Central memory CD4-positive, alpha-beta T cell (primary cell): ENCODE measurements at places on chromosomes 7 and 10.

- no peak for DNase-seq
These were observed 214.1 kb upstream of the ZNF32 start for GRCh38 chr10:43862756-43863155.

- no peak for DNase-seq
These were observed 40.2 kb upstream of the ATP6V0A4 start for GRCh38 chr7:138838166-138838565.

DNA sequence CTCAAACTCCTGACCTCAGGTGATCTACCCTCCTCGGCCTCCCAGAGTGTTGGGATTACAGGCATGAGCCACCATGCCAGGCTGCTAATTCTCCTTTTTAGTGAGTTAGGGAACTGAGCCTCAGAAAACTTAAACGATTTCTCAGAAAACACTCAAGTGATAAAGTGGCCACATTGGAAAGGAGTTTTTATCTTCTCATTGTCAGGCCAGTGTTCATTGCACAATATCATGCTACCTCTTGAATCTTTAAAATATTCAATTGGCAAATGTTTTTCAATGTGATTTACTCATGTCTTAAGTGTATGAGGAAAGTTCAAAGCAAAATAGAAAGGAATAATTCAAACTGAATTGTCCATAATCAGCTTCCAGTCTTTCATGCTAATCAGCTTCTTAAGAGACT, 80.7 kb downstream of the ITGB8 start:
- DNase-seq: no peak

GRCh38 chr10:31830887-31831286, 97.7 kb downstream of the ARHGAP12 start:
- DNase-seq: no peak

GRCh38 chr10:11602919-11603523, 8.4 kb downstream of the USP6NL start:
- no peak for DNase-seq

GRCh38 chr10:58796824-58797223, 284.2 kb downstream of the BICC1 start:
- no peak for DNase-seq

GRCh38 chr10:59315465-59315864, 46.9 kb downstream of the FAM13C start:
- no peak for DNase-seq

DNA sequence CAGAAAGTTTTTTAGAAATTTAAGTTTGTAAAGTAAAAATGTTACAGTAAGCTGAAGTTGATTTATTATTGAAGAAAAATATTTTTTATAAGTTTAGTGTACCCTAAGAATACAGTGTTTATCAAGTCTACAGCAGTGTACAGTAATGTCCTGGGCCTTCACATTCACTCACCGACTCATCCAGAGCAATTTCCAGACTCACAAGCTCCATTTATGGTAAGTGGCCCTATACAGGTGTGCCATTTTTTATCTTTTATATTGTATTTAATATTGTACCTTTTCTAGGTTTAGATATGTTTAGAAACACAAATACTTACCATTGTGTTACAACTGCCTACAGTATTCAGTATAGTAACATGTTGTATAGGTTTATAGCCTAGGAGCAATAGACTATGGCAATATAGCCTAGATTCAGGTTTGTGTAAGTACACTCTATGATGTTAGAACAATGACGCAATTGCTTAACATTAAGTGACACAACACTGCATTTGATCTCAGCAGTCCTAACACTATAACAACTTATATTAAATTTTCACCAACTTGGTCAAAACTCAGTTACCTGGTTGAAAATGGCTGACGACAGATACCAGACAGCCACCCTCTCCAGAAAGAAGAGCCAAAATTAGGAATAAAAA, 45.7 kb downstream of the HIBADH start:
- DNase-seq: no peak

- peak; percentile 32 for DNase-seq
These were observed 51.3 kb downstream of the PWWP2B start for GRCh38 chr10:132448248-132448731.

- DNase-seq: no peak
These were observed 30.8 kb downstream of the UNCX start for GRCh38 chr7:1263391-1263951.

DNA sequence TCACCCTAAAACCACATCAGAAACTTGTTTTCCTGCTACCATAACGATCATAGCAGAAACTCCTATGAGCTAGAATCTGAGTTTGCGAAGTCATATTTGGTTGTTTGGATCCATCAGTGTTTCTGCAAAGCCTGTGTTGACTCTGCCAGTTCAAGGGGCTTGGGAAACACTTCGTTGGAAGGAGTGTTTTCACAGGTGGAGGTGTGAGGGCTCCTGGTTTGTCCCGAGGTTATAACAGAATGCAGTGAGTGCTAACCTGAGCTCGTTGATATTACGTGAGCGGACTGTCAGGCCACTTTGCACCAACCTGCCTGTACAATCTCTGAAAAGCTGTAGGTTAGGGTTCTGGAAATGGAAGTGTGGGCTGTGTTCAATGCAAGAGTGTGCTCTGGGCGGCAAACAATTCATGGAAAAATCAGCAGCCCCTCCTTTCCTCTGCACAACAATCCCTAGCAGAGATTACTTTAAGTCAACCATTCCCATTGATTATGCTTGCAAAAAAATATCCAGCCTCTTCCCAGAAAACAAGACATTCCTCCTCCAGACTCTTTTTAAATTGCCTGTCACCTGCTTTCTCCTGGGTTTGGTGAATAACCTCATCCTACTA, 622.0 kb downstream of the TYW1 start:
- no peak for DNase-seq

DNA sequence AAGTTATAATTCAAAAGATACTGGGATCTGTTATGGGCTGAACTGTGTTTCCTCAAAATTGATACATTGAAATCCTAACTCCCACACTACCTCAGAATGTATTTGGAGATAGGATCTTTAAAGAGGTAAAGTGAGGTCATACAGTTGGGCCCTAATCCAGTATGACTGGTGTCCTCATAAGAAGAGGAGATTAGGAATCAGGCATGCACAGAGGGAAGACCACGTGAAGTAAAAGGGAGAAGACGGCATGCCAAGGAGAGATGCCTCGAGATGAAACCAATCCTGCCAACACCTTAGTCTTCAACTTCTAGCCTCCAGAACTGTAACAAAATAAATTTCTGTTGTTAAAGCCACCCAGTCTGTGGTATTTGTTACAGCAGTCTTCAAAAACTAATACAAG, 5.9 kb upstream of the CFAP69 start:
- no peak for DNase-seq

- DNase-seq: no peak
These were observed 81.1 kb upstream of the ADO start for GRCh38 chr10:62723375-62723774.

DNA sequence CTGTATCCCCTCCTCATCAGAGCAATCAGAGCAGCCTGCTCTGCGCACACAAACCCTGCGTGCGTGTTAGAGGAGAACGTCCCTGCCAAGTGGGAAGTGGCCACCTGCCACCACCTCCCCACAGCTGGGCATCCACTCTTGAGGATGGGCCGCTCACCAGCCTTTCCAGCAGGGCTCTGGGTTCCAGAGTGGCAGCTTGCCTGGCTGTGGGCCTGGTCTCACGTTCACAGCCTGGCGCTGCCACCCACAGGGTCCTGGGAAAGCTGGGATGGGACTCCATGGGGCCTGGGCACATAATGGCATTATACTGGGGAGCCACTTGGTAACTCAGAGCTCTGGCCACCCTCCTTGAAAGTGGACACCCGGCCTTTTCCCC, 151.1 kb upstream of the PPP2R2D start:
- no peak for DNase-seq

GRCh38 chr10:89523274-89523673, 12.1 kb downstream of the SLC16A12 start:
- no peak for DNase-seq

DNA sequence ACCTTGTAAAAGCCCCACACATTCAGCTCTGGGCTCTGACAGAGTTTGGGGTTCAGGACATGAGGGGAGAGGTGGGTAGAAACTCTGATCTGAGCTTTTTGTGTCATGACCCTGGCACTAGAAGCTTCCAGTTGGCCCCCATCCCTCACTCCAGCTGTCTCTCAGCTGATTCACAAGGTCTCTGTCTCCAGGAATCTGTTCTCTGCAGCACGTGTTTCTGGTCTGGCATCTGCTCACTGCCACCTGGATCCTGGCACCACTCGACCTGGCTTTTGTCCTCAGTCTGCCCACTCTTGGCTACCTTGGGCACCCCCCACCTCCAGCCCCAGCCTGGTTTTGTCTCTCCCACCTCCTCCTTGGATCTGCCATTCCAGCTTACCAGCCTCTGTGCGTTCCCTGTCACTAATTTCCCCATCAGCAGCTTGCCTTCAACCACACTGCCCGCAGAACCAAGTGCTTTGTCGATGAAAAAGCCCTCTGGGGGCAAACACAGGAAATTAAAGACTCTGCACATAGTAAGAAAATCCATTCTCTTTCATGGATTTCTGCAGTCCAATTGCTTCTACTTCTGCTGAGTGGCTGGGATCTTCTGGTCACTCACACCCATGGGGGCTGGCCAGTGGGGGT, 18.3 kb upstream of the ADCYAP1R1 start:
- no peak for DNase-seq

GRCh38 chr10:102511583-102512274, 8.0 kb downstream of the SUFU start:
- DNase-seq: no peak

GRCh38 chr7:157129200-157129599, 9.5 kb upstream of the UBE3C start:
- no peak for DNase-seq

- DNase-seq: no peak
These were observed 22.3 kb upstream of the IL15RA start for GRCh38 chr10:5999440-6000165.

GRCh38 chr7:5838761-5839500, 41.7 kb upstream of the OCM start:
- DNase-seq: no peak

DNA sequence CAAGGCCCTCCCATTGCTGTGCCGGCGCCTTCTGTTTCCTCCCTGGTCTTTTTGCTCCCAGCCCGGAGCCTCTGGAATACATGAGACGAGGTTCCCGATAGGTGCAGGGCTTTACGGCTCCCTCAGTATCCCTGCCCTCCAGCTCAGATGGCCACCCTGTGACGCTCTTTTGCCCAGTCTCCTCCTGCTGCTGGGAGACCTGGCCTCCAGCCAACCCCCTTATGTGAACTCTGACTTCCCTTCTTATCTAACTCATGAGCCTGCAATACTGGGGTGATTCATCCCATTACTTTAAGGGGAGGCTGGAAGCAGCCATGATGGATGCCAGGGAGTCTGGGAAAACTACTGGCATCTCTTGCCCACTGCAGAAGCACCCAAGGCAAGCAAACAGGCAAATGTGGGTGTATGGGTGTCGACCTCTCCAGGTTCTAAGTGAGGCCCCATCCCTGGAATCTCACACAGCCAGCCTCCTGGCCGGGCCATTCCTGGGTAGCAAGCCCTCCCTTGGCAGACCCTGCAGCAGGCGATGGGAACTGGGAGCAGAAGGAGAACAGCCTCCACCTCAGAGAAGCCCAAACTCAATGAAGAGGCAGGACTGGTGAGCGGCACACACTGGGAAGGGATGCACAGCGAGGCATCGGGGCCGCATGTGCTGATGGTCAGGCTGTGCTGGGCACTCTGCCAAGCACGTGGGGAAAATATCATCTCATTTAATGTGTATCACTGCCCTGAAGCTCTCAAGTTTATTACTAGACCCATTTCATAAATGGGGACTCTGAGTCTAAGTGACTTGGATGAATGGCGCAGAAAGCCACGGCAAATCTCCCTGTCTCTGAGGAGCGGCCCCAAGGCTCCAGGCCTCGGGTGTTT, 97.5 kb downstream of the FAM53B start:
- no peak for DNase-seq

DNA sequence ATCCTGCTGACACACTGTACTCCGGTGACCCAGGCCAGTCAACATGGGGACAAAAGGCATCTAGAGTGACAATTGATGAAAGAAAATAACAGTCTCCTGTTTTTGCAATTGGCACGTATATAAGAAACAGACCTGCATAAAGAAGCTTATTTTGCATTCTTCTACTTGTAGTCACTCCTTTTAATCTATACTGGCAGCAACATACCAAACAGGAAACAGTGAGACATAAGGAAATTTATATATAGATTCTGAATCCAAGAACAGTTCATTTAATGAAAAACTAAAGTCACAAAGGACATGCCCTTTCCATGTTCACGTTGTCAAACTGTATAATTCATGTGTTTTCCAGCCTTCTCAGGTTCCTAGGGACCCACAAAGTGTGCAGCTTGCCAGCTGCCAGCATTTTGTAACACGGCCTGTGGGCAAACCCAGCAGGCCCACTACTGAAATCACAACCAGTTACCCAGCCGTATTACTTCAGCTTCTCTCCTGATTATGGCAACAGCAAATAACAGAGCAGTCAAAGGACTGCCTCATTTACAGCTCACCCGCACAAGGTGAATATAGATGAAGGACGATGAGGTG, 72.3 kb downstream of the AMPH start:
- DNase-seq: no peak

GRCh38 chr7:129617652-129618051, 6.1 kb downstream of the NRF1 start:
- no peak for DNase-seq

- no peak for DNase-seq
These were observed 272.3 kb downstream of the PTPRN2 start for GRCh38 chr7:158315326-158315725.

GRCh38 chr7:135317676-135318325, 84.2 kb downstream of the STRA8 start:
- DNase-seq: no peak

GRCh38 chr7:137304624-137305235, 38.8 kb downstream of the PTN start:
- no peak for DNase-seq

- no peak for DNase-seq
These were observed 107.6 kb upstream of the SAMD8 start for GRCh38 chr10:75003891-75004290.

DNA sequence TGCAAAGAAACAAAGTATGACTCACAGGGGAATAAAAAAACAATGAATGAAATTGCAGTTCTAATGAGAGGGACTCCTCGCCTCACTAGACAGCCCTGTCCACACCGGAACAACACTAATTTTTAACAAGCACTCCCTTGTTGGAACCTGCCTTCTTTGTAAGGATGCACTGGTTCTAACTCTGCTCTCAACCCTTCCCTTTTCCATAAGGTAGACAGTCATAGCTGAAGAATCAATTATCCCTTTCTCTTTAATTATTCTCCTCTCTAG, 65.1 kb downstream of the TSPAN12 start:
- DNase-seq: no peak

DNA sequence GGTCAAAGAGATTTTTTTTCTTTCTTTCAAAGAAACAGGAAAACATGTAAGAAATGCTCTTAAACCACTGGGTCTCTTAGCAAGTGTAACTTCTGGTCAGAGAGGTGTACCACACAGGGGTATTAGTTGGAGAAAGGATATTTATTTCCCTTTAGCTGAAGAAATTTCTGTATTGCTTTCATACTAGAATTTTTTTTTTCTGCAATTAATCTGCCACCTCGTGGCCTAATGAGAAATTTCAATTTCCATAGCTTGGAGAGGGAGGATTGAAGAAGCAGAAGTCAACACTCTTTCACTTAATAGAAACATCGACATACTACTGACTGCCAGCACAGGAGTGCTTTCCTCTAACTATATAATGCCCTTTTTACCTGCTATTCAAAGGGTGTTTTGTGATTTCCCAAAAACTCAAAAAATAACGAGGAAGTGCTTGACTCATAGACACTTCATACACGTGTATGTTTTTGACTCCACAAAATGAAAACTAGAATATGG, 177.6 kb upstream of the NAMPT start:
- DNase-seq: peak; percentile 2

- DNase-seq: no peak
These were observed 5.3 kb downstream of the WIPF3 start for GRCh38 chr7:29811586-29811985.

- no peak for DNase-seq
These were observed 280.7 kb upstream of the MAGI2 start for GRCh38 chr7:79734181-79734580.

- no peak for DNase-seq
These were observed 105.6 kb downstream of the CTBP2 start for GRCh38 chr10:125054669-125055268.
